ENCODE measurements at places on chromosomes 16 and 17.

- no peak for DNase-seq
These were observed 59.9 kb downstream of the BEAN1 start for GRCh38 chr16:66486773-66487579.

DNA sequence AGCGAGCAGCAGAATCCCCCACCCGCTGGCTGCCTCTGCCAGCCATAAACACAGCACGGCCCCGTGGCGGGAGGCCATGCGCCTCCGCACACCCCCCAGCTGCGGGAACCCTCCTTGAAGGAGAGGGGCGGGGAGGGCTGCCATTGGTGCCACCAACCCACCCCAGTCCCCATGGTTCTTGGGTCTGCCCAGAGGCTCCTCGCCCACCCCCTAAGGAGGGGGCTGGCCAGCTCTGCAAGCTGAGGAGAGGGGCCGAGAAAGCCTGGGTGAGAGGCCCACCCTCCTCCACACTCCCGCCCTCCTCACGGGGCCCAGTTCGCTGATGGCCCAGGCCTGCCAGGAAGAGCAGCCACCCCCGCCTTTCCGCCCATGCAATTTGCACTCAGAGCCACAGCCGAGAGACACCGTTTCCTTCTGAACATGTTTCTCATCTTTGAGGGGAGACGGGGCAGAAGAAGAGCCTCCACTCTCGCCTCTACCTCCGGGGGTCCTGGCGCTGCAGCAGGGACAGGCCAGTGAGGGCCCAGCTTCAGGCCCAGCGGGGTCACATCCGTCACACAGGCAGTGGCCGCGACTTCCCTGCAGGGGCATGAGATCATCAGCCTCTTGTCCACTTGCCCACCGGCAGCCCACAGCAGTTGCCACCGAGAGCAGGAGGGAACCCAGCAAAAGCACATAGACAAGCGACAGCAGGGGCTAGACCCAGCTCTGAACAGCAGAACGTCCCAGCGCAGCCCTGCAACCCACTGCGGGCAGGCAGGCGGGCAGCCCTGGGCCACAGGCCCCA is 23.0 kb downstream of the KATNB1 start:
- DNase-seq: no peak

- no peak for DNase-seq
These were observed 6.3 kb downstream of the IGSF6 start for GRCh38 chr16:21646091-21646490.

- DNase-seq: no peak
These were observed 556 bp upstream of the SPNS1 start for GRCh38 chr16:28974007-28974436.

GRCh38 chr17:79201119-79201518 is 126.5 kb downstream of the ENGASE start:
- DNase-seq: no peak
